ENCODE measurements at places on chromosomes 4 and X.

DNA sequence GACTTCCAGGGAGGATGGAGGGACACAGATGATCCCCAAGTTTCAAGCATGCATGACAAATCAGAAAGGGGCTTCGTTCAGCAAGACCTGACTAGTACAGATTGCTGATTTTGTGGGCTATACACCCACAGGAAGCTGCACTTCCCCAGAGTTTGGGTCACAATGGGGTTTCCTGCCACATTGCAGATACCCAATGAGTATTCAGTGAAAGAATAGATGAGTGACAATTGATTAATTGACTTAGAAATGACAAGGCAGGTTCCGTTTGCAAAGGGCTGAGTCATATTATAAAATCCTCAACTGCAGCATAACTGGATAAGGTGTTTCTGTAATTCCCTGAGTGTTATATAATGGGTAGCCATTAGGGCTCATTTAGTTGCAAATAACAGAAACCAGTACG lies 146.6 kb upstream of the TBL1X start:
- no peak for DNase-seq

GRCh38 chr4:30808276-30808675 lies 88.1 kb downstream of the PCDH7 start:
- no peak for DNase-seq

DNA sequence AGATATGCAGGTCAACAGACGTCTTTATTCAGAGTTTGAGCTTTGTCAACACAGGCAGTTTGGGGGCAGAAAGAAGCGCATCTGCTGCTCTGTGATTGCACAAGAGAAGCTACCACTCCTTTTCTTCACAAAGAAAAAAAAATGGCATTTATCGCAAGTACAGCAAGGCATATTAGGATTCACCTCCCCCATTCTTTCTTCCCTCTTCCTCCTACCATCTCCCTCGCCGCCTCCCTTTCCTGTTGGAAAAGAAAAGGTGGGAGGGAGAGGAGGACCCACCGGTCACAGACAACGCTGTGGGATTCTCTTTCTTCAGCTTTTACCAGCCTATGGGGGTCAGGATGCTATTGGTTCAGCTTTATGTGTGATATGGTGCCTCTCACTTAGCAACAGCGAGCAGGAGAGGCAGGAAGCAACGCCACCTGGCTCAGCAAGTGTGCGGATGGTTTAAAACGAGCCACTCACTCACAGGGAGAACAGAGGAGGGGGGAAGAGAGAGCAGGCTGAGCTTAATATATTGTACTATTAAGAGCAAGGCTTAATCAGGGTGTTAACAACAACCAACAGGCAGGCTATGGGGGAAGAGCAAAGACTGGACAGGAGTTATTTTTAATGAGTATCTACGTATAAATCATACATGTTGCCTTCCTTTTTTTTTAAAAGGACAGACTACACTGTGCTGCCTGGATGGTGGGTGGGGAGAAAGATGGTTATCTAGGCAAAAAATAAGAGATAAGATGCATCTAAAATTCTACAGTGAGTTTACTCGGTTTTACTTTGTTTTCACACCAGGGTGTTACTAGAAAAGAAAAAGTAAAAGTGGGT lies 104.7 kb downstream of the MAML3 start:
- peak; percentile 12 for DNase-seq

DNA sequence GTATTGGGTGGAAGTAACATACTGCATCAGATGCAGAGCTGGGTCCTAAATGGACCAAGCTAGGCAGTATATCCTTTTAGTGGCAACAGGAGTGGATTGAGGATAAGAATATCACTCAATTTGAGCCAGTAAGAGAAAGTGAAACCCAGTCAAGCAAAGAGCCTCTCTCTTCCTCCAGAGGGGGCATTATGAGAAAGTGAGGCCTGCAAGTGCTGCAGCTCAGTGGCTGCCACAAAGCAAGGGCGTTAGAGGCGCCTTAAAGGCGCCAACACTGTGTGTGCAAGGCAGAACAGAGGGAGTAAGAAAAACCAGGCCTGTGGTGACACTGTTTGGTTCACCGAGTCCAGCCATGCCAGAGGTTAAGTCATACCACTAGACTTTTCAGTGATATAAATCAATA lies 17.5 kb downstream of the STX18 start:
- DNase-seq: no peak

DNA sequence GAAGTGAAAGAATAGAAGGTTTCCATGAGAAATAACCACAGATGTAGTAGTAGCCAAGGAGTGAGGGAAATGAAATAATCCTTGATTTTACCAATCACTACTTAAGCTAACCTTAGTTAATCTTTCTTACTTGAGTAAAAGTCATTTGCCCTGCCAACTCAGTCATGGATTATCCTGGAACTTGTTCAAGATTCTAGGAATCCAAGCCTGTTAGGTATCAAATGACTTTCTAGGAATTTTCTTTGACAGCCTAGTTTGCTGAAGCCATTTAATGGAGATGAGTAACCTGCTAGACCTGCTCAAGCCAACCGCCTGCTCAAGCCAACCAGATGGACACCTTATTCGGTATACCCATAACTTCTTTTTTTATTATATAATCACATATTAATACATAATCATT lies 180.5 kb downstream of the KLHL13 start:
- no peak for DNase-seq
